ENCODE measurements at places on chromosomes 1 and 21.

DNA sequence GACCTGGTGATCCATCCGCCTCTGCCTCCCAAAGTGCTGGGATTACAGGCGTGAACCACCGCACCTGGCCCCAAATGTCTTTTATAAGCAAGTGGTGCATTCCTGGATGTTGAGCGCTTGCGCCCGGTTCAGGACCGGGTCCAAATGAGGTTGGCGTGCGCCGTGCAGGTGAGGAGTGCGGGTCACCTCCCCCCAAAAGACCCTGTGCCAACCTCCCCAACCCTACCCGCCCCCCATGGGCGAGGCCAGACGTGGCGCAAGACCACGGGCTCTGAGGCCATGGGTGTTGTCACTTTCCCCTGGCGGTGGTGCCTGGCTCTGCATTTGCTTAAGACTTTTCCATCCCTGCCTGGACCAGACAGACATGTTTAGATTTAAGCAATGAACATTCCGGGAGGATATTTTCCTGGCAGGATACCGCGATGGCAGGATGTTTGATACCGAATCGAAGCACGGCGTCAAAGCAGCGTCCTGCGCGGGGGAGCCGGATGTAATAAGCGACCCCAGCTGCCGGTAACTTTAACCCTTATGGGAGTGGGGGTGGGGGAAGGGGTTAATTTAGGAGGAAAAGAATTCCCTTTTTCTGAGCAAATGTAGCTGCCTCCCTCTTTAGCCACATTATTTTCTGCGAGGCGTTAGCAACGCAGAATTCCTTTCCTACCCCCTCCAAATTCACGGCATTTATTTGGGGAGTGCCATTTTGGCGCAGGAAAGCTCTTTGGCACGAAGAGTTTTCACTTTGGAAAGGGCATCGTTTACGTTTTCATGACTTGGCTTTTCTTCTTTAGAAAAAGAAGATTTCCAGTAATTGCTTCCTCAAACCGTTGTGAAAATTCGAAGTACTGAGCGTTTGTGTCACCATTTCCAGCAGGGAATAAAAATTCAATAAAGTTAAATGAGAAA lies 27.8 kb upstream of the RNF187 start:
- DNase-seq: peak; percentile 72

DNA sequence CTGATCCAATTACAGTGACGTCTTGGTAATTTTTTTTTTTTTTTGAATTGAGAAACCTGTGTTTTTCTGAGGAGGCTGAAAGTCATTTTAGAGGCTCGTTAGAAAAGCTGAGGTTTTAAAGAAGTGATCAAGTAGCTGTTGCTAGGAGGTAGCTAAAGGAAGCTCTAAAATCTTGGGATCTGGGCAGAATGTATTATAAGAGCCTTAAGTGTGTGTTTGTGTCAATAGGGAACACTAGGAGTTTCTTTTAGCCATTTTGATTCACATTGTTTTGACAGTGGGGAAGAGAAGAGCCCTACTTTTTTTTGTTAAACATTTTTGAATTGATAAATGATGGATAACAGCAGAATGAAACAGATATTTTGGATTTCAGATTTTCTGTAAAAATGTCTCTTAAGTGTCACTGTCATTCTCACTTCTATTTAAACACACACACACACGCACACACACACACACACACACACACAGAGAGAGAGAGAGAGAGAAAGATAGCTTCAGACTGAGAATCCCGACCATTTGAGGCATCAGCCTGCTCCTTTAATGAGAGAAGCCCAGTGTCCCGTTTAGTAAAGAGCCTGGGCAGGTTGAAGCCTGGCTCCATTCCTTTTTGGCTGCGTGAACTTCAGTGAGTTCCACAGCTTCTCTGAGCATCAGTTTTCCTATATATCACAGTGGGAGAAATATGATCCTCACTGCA lies 79.1 kb upstream of the GPR88 start:
- no peak for DNase-seq

DNA sequence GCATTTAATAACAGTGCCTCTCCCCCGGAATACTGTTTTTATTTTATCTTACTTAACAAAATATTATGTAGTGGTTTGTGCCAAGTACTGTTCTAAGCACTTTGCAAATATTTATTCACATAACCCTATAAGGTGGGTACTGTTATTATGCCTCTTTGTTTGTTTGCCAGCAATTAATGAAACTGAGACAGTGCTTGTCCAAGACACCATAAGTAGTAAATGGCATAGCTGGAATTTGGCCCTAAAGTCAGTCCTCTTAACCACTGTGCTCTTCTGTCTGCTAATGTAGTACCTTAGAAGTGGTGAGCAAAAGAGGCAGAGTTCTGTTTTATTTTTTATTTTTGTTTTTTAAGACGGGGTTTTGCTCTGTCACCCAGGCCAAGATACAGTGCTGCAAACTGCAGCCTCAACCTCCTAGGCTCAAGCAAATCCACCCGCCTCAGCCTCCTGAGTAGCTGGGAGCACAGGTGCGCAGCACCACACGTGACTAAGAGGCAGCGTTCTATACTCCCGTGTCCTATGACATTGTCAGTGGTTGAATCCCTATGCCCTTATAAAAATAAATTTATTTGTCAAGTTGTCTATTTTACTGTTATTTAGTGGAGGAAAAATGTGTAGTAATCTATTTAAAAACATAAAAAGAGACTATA lies 165.8 kb downstream of the CLEC20A start:
- no peak for DNase-seq

DNA sequence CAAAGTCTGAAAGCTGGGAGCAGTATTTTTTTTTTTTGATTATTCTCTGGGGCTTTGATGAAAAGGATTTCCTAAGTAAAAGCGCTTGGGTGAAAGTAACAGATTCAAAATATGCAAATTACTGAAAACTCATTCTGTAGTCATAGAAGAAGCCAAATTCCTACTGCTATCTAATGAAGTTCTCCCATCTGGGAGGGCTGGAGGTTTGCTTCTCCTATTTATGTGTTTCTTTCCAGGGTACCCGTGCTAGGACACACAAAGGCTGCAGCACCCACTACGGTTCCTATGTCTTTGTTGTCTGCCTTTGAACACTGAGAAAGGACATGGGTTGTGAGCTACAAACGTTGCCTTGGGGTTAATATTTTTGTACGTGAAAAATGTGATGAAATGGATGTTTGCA lies 324.7 kb upstream of the KAZN start:
- no peak for DNase-seq

DNA sequence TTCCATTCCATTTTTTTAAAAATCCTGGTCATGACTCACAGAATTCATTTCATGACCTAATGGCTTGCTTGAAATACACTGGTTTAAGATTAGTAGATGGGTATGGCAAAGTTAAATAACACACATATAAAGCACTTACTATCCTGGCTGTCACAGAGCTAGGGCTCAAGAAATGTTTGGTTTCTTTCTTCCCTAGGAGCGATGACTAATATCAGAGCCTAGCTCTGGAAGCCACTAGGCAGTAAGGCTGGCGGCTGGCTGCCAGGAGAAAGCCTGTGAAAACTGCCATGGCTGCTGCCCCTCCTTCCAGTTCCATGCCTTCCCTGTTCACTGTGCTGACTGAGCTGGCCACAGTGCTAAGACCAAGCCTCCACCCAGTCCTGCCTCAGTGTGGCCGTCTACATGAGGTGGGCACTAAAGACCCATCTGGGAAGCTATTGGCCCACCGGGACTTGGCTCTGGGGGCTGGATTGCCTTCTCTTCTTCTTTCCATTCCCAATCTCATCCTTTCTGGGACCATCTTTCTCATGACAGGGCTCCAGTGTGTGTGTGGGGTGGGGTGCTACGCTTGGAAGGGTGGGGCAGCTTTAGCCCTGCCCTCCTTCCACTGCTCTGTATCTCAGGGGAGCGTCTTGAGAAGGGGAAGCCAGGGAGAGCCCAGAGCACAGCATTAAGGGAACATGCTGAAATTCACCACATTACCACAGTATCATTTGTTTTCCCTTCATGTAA lies 10.8 kb upstream of the ASCL5 start:
- DNase-seq: no peak

DNA sequence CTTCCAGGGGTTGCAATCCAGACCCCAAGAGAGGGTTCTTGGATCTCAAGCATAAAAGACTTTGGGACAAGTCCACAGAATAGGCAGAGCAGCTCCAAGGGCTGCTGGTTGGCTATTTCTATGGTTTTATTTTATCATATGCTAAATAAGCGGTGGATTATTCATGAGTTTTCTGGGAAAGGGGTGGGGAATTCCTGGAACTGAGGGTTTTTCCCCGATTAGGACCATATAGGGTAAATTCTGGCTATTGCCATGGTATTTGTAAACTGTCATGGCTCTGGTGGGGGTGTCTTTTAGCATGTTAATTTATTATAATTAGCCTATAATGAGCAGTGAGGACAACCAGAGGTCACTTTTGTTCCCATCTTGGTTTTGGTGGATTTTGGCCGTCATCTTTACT lies 270.9 kb upstream of the PLXNA2 start:
- no peak for DNase-seq

- no peak for DNase-seq
These were observed 44.1 kb upstream of the ACTL8 start for GRCh38 chr1:17710889-17711576.

DNA sequence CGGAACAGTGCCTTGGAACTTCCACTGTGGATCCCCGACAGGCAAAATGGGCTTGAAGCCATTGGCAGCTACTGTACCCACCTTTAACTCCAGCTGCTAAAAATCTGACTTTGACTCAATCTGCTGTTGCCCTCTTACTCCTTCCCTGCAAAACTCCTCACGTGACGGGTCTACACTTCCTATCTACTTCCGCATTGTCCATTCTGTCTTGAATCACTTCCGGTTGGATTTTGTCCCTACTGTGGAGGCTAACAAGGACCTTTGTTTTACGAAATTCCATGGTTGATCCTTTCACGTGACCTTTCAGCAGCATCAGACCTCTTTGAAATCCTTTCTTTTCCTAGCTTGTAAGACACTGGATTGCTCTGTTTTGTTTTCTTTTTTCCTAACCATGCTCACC lies 268.4 kb downstream of the PRDM2 start:
- no peak for DNase-seq

DNA sequence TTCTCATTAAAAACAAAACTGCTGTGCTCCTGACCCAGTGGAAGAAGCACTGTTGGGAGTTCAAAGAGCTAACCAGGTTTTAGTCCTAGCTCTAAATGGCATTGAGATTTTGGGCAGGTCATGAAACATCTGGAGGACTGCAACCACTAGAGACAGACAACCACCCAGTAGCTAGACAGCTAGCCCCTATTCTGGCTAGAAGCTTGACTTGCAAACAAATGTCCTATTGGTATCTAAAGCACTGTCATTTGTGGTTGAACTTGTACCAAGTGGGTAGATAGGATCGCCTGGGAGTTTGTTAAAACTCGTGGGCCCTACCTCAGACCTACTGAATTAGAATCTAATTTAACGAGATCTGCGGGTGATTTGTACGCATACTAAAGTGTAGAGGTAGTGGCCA lies 6.9 kb downstream of the RPL11 start:
- DNase-seq: no peak

DNA sequence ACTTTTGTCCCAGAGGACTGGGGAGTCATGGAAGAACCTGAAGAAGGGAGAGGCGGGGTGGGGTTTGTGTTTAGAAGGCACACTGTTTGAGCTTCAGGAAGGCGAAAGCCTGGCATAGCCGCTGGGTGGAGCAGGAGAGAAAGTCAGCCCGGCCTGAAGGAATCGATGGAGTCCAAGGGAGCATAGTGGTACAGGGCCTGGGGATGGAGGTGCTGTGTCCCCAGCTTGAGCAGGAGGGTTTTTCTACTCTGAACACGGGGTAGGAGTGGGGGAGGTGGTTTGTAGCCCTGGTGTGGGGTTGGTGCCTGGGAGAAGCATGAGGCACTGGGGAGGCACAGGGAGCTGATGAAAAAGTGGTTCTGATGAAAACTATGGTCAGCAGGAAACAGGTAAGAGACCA lies 4.7 kb upstream of the CCDC24 start:
- no peak for DNase-seq

- no peak for DNase-seq
These were observed 121.1 kb upstream of the ADAR start for GRCh38 chr1:154729031-154729442.

- DNase-seq: no peak
These were observed 18.0 kb downstream of the CSF1 start for GRCh38 chr1:109928591-109929111.

GRCh38 chr1:214425716-214426425 lies 125.5 kb downstream of the PTPN14 start:
- no peak for DNase-seq

DNA sequence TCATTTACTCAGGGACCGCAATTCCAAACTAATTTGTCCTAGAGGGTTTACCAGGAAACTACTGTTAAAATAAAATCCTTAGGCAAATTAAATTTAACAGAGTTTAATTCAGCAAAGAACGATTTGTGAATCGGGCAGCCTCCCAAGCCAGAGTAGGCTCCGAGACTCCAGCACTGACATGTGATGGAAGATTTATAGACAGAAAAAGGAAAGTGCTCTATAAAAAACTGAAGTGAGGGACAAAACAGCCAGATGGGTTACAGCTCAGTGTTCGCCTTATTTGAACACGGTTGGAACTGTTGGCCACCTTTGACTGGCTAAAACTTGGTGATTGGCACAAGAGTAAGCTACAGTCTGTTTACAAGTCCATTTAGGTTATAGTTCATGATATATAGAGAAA lies 35.2 kb upstream of the RCSD1 start:
- no peak for DNase-seq

DNA sequence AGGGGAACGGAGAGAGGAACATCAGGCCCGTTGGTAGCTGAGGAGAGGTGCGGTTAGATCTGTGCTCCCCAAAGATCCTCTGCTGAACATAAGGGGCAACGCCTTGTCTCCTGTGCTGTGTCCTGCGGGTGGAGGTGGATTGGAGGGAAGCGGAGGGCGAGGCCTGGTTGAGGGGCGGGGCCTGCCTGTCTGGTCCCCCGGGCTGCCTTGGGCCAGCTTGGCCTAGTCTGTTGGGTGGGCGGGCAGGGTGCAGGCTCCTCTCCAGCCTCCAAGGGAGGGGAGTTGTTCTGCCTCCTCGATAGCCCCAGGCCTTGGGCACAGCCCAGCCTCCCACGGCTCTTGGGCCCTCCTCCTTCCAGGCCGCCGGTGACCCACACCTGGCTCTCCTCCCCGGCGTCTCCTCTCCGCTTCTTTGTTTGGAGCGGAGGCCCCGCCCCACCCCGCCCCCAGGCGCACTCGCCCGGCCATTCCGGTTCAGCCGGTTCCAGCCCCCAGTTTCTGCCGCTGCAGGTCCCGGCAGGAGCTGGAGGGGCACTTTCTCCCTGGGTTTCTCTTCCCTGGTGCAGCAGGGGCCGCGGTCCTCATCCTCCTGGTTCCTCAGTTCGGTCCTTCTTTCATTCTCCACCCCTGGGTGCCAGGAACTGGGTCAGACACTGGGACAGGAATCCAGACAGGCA lies 19.4 kb downstream of the PTPRF start:
- DNase-seq: no peak

GRCh38 chr1:180181996-180182642 lies 27.4 kb downstream of the QSOX1 start:
- DNase-seq: no peak

DNA sequence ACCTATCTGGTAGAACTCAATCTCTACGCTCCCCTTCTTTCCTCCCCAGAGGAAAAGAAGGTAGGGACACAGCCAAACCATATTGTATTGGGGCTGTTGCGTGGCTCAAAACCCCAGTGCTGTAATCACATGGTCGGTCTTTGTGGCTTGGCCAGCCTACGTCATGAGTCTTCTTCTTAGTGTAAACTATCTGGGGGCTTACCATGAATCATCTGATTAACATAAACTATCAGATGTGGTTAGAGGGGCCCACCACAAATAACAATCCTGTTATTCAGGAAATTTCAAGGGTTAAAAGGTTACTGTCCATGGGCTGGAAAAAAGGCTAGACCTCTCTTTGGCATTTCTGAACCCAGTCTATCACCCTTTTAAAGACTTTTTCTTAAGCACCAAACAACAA lies 49.5 kb upstream of the GPR52 start:
- DNase-seq: no peak

Data from stimulated activated CD4-positive, alpha-beta T cell treated with anti-CD3 and anti-CD28 coated beads, Interleukin-2, amount 100 ng/mL, for 24 hours (primary cell).